ENCODE measurements at places on chromosomes 7 and 10. TPM values are rescaled to one million over a fixed set of nuclear protein-coding genes. Genes with fewer than 3 reads are reported as not detected.
A peak's percentile ranks its signal among the peaks of the same experiment; 100 is the strongest.

DNA sequence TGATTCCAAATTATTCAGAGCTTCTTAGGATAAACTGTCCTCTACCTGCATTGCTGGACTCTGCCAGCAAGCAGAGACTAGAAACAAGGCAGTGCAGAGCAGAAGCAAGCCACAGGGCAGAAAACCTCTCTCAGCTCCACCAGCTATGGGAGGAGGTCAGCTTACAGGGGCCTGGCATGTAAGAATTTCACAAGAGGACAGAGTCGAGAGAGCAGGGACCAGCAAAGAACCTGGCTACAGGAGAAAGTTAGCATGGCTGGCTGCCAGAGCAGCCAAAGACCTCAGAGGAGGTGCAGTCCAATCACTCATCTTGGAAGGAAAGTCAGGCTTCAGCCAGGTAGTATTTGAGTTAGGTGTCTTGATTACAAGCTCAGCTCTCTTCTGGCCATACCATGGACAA, 62.9 kb downstream of the ENO4 start:
- no peaks in the 10 kb centered on the region for H3K36me3 ChIP-seq
- no peaks in the 10 kb centered on the region for H3K4me1 ChIP-seq
- H3K27me3 ChIP-seq, result peaks cover 17% of the 10 kb centered on the region
- no peak for DNase-seq
- H3K4me3 ChIP-seq, result no peak overlapping the region

The TEX47 gene
- not detected for total RNA-seq

The ACTL6B gene
- not detected for total RNA-seq

The ITPRID1 gene
- total RNA-seq, result not detected

DNA sequence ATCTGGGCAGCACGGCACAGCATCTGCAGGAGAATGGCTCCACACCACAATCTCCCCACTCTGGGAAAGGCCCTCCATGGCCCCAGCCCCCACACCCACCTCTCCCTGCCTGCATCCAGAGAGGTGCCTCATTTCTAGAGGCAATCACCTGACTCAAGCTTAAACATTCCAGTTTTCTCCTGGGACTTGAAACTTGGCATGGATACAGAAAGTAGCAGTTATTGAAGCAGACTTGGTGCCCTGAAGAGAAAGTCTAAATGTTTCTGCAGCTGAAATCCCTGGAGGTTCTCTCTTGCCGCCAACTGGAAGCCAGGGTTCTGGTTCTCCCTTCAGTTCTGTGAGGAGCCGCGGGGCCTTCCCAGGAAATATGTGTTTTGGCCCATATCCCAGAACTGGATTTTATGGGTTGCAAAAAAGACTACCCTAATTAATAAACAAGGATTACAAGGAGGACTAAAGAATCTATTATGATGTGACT, 122.8 kb downstream of the SKIDA1 start:
- H3K36me3 ChIP-seq, result no peaks in the 10 kb centered on the region
- H3K4me1 ChIP-seq, result peaks cover 19% of the 10 kb centered on the region
- H3K27ac ChIP-seq, result no peak overlapping the region
- H3K27me3 ChIP-seq, result no peaks in the 10 kb centered on the region
- DNase-seq, result no peak

The LDB3 gene
- total RNA-seq, result 0.16 TPM

The ASNS gene
- 383 TPM for total RNA-seq

GRCh38 chr10:28937959-28938358, 260.6 kb downstream of the BAMBI start:
- no peaks in the 10 kb centered on the region for H3K4me1 ChIP-seq
- DNase-seq, result no peak
- no peak overlapping the region for H3K4me3 ChIP-seq
- H3K27me3 ChIP-seq, result no peaks in the 10 kb centered on the region
- no peak overlapping the region for H3K27ac ChIP-seq
- no peaks in the 10 kb centered on the region for H3K36me3 ChIP-seq

The INHBA gene
- total RNA-seq, result 0.19 TPM

- no peaks in the 10 kb centered on the region for H3K4me1 ChIP-seq
- H3K27me3 ChIP-seq, result peaks cover 5% of the 10 kb centered on the region
- no peaks in the 10 kb centered on the region for H3K36me3 ChIP-seq
- no peak overlapping the region for H3K4me3 ChIP-seq
These were observed 51.0 kb downstream of the PTTG1IP2 start for GRCh38 chr7:90520484-90520883.

GRCh38 chr10:48332871-48333216, 26.4 kb downstream of the MAPK8 start:
- H3K4me1 ChIP-seq, result peaks cover 50% of the 10 kb centered on the region
- no peak overlapping the region for H3K27ac ChIP-seq
- no peak for DNase-seq
- no peaks in the 10 kb centered on the region for H3K27me3 ChIP-seq

- H3K4me3 ChIP-seq, result peak overlapping the region; percentile 73
- peak overlapping the region; percentile 9 for H3K27ac ChIP-seq
- peaks cover 57% of the 10 kb centered on the region for H3K27me3 ChIP-seq
- peaks cover 2% of the 10 kb centered on the region for H3K36me3 ChIP-seq
These were observed 4.4 kb downstream of the IFIT3 start for GRCh38 chr10:89332123-89332633.

GRCh38 chr7:30835396-30835915, 64.2 kb downstream of the MINDY4 start:
- H3K4me3 ChIP-seq, result no peak overlapping the region
- no peaks in the 10 kb centered on the region for H3K4me1 ChIP-seq
- no peak overlapping the region for H3K27ac ChIP-seq
- DNase-seq, result no peak
- no peaks in the 10 kb centered on the region for H3K27me3 ChIP-seq

The ABCC2 gene
- total RNA-seq, result 1.3 TPM

The CLRN3 gene
- not detected for total RNA-seq

GRCh38 chr7:101088858-101089529, 3.7 kb downstream of the TRIM56 start:
- no peak for DNase-seq
- H3K36me3 ChIP-seq, result peaks cover 6% of the 10 kb centered on the region
- no peak overlapping the region for H3K27ac ChIP-seq
- no peak overlapping the region for H3K4me3 ChIP-seq
- no peaks in the 10 kb centered on the region for H3K27me3 ChIP-seq

DNA sequence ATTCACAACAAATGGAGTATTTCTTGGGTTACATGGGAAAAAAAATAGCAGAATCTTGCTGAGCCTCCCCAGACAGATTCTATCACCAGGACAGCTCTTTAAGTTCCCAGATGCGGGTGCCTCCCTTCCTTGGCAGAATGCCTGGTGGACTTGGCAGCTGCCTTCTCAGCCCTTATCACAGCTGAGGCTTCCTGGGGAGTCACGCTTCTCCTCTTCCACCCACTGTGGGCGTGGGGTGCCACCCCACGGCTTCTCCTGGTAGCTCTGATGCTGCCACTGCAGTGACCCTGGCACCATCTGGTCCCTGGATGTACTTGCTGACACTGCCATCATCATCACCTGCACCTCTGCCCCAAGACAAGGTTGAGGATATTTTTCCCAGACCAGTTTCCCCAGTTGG, 16.2 kb upstream of the NME8 start:
- no peaks in the 10 kb centered on the region for H3K36me3 ChIP-seq
- H3K4me3 ChIP-seq, result no peak overlapping the region
- peak; percentile 8 for DNase-seq
- H3K27ac ChIP-seq, result no peak overlapping the region

The NT5C2 gene
- 99.6 TPM for total RNA-seq

The FZD8 gene
- 0.50 TPM for total RNA-seq

The CALCR gene
- total RNA-seq, result not detected

Measured in activated T-cell treated with anti-CD3 and anti-CD28 coated beads, Interleukin-2, amount 50 U/mL, for 72 hours (primary cell).